Activated naive CD4-positive, alpha-beta T cell treated with anti-CD3 and anti-CD28 coated beads, Interleukin-2, amount 50 U/mL, for 16 hours (primary cell): ENCODE measurements at places on chromosomes 6 and 20.

DNA sequence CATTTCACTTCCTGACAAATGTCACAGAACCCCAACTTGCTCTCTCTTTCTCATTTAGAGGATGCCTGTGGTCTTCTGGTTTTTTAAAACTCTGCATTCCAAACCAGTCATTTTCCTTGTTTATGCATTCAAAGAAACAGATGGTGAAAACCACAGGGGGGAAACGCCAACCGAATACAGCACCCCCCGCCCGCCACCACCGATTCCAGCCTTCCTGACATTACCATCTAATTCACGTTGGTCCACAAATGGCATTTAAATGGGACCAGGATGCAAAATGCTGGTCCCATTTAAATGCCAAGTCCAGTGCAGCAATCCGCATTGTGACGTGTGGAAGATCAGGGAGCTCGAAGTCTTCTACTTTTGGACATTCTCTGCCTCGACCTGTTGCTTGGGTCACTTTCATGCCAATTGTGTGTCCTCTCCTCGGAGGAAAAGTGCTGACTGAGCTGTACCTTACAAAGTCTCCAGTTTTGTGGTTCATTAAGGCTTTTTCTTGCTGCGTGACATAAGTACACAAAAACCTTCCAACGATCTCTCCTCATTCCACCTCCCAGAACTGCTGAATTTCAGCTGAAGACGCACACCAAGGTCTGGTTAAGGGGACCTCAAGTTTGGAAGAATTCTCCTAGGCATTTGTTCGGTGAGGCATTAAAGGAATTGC is 35.8 kb downstream of the NEDD9 start:
- DNase-seq: no peak

- no peak for DNase-seq
Measured at GRCh38 chr6:146127447-146128215, 98.8 kb downstream of the GRM1 start.

DNA sequence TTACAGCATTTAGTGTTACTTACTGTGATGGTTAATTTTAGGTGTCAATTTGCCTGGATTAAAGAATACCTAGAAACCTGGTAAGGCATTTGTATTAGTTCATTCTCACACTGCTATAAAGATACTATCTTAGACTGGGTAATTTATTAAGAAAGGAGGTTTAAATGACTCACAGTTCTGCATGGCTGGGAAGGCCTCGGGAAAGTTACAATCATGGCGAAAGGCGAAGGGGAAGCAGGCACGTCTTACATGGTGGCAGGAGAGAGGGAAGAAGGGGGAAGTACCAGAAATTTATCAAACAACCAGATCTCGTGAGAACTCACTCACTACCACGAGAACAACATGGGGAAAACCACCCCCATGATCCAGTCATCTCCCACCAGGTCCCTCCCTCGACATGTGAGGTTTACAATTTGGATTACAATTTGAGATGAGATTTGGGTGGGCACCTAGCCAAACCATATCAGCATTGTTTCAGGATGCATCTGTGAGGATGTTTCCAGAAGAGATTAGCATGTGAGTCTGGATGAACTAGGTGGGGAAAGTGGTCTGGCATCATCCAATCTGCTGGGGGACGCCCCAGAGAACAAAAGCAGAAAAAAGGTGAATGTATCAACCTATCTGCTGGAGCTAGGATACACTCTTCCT is 76.8 kb downstream of the MKKS start:
- DNase-seq: no peak

GRCh38 chr6:168598251-168599117 is 157.5 kb downstream of the SMOC2 start:
- DNase-seq: no peak

- DNase-seq: no peak
Measured at GRCh38 chr6:6287415-6287814, 33.0 kb downstream of the F13A1 start.

DNA sequence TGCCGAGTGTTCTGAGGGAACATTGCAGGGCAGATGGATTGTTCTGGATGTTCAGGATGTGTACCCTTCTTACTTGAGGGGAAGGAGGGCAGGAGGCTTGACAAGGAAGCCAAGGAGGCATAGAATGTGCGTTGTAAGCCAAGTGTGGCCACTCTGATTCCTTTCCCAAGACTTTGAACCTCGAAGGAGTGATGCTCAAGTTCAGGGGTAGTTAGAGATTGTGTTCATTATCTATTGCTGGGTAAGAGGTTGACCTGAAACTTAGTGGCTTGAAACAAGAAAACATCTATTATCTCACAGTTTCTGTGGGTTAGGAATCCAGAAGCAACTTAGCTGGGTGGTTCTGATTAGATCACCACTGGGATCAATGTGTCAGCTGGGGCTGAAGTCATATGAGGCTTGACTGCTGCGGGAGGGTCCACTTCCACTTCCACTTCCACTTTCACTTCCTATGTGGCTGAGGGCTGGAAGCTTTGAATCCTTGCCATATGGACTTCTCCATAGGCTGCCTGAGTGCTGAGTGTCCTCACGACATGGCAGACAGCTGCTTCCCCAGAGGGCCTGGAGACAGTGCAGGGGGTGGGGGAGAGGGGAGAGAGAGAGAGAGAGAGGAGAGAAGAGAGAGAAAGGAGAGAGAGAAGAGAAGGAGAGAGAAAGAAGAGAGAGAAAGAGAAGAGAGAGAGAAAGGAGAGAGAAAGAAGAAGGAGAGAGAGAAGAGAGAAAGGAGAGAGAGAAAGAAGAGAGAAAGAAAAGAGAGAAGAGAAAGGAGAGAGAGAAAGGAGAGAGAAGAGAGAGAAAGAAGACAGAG is 6.9 kb upstream of the CD40 start:
- DNase-seq: no peak

- no peak for DNase-seq
Measured at GRCh38 chr6:81088145-81088544, 664.3 kb downstream of the TENT5A start.

- no peak for DNase-seq
Measured at GRCh38 chr6:135212935-135213334, 31.8 kb downstream of the MYB start.

- DNase-seq: no peak
Measured at GRCh38 chr6:1986454-1987243, 258.8 kb downstream of the GMDS start.

DNA sequence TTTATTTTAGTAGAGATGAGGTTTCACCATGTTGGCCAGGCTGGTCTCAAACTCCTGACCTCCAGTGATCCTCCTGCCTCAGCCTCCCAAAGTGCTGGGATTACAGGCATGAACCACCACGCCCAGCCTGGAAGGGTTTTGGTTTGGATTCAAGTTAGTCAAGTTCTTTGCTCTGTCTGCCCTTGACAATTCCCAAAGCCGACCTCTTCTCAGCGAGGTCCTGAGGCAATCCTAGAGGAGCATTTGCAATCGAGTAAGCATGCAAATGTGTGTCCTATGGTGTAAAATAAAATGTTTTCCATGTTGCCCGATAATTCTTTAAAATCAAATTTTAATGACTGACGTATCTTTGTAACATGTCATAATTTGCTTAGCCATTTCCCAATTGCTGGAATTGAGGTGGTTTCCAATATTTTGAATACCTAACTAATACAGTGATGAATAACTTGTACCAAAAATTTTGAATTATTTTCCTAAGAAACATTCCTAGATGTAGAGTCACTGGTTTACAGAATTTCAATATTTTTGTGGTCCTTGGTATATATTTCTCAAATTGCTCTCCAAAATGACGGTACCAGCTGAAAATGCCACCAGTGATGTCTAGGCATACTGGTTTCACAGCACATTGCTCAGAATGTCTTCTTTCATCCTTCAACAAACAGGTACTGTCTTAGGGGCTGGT is 38.7 kb downstream of the GTF2H5 start:
- no peak for DNase-seq

GRCh38 chr6:134161041-134161440 is 108.6 kb upstream of the SLC2A12 start:
- no peak for DNase-seq

- no peak for DNase-seq
Measured at GRCh38 chr20:36340593-36340990, 34.5 kb downstream of the DLGAP4 start.

DNA sequence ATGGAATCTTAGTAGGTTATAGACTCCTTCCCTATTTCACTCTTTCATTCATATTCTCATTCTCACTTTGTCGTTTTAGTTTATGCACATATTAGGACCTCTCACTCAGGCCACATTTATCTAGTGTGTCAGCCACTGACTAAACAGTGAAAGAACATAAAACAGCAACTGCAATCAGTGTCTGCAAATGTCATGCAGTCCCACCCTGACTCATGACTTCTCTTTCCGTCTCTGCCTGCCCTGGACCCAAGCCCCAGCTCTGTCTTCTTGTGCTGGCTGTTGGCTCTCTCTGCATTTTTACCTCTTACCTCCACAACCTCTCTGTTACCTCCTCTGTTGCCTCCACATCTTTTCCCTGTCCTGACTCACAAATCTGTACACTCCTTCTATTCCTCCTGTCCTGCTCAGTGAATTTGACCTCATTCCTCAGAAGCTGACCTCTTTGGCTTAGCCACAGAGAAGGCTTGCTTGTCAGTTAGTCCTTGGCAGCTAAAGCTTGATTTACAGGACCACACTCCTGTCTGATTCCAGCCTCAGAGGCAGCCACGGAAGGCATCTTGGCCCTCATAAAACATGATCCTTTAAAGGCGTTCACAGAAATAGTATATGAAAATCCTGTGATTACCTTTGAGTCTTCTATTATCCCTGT is 247.6 kb downstream of the PKHD1 start:
- no peak for DNase-seq

- no peak for DNase-seq
Measured at GRCh38 chr6:3019065-3019464, 19.4 kb downstream of the NQO2 start.

DNA sequence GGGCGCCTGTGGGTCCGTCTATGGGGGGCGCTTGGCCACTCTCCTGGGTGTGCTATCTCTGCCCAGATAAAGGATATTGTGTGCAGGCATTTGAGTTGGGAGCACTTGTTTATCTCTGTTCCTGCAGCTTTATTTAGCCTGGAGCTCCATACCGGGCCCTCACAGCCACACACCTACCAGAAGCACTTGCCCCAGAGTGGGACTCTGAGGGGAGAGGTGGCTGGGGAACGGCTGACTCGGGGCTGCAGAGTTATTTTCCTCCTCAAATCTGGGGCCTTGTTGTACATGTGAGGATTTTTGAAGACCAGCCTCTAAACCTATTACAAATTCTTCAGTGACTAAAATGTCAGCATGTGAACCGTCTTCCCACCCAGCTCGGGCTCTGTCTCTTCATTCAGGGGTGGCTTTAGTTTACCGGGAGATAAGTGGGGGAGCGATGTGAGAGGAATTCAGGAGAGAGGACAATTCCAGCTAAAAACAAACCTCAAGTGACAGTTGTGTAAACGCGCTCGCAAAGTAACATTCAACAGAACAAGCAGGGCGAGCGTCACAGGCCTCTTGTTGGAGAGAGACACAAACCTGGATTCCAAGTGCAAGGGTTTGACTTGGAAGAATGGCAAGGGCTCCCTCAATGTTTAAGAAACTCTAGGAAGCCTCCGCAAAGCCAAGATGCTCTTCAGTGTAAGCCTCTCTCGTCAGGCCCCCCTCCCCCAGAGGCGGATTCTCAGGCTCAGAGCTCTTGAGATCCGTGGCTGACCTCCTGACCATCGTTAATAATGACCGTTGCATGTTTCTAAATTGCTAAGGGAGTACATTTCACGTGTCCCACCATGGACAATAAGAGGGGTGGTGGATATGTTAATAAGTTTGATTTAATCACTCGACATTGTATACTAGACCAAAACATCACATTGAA is 548.9 kb downstream of the QKI start:
- no peak for DNase-seq

DNA sequence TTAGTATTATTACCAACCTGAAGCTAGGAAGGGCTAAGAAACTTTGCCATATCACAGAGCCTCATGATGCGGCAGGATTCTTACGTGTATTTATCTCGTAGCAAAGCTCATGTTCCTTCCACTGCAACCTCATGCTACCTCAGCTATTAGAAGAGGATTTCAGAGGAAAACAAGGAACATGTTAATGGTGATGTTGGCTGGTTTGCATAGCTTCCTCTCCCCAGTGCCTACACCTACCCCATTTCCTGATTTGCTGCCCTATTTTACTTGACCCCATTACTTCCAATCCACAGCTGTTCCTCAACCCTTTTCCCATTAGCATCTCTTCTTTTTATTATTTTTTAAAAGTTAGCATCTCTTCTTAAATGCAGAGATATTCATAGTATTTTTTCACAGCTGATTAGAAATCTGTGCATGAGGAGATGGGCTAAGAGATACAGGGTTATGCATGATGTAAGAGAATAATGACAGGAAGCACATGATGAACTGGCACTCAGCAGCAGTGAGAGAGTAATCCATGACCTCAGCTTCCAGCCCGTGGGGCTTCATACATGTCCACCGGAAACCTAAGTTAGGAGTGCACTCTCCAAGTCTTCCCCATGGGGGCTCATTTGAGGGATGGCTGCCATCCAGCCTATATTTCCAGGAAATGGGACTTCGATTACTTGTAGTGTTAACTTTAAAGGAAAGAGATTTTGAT is 106.1 kb upstream of the ASF1A start:
- DNase-seq: no peak

GRCh38 chr6:21885532-21886114 is 292.1 kb downstream of the SOX4 start:
- no peak for DNase-seq

DNA sequence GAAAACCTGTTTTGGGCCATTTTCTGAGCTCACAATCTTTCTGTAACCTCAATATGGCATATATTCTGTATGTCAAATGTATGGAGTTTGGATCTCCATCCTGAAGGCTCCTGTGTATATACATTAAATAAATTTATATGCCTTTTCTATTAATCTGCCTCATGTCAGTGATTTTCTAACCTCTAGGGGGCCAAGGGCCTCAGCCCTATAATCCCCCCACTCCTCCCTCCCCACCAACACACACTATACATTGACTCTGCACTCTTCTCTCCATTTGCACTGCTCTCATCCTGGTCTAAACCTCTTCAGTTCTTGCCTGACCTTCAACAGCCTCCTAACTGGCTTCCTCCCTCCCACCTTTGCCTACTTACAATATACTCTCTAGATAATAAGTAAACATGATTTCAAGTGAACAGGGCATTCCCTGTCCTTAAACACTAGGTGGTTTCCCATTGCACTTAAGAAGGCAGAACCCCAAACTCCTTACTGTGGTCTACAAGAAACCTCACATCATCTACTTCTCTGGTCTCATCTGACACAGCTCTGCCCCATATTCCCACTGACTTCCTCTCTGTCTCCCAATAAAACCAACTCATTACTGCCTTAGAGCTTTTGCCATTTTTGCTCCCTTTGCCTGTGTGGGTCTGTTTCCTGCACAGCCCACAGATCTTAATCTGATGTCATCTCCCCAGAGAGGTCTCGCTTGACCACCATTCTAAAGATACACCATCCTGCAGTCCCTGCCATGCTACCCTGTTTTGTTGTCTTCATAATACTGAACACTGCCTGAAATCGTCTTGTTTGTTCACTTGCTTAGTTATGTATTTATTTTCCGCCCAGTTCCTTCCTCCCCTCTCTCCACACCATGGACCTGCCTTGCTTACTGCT is 213.7 kb downstream of the SYNE1 start:
- DNase-seq: no peak
